Activated CD8-positive, alpha-beta T cell treated with anti-CD3 and anti-CD28 coated beads, Interleukin-2, amount 10 ng/mL, durations not matched to agents 7 days and 5 days (primary cell): ENCODE measurements at places on chromosomes 13 and 19.

DNA sequence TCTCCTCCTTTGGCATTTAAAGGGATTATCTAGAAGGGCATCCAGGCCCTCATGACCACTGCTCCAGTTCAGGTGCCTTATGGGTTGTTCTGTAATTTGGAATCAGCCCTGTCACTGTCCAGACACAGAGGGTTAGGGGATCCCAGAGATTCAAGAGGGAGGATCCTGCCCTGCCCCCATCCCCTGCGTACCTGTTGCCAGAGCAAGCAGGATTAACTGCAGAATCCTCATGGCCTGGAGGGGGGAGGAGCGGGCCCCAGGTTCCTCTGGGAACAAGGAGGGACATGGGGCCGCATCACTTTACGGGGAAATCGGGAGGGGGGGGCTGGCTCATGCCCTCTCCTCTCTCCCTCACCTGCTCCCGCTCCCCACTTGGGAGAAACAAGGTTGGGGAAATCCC lies 1.0 kb downstream of the KLK11 start:
- DNase-seq: no peak

GRCh38 chr13:39051157-39051556 lies 12.9 kb downstream of the NHLRC3 start:
- no peak for DNase-seq

GRCh38 chr13:33933810-33934209 lies 115.9 kb downstream of the RFC3 start:
- DNase-seq: no peak

GRCh38 chr13:71474936-71475335 lies 392.1 kb downstream of the DACH1 start:
- DNase-seq: no peak

- no peak for DNase-seq
These were observed 59.5 kb downstream of the ANKRD10 start for GRCh38 chr13:110855363-110855762.

- no peak for DNase-seq
These were observed 133.1 kb downstream of the TNFRSF19 start for GRCh38 chr13:23703246-23703860.

- no peak for DNase-seq
These were observed 1171.3 kb downstream of the EFNB2 start for GRCh38 chr13:105364191-105364590.

DNA sequence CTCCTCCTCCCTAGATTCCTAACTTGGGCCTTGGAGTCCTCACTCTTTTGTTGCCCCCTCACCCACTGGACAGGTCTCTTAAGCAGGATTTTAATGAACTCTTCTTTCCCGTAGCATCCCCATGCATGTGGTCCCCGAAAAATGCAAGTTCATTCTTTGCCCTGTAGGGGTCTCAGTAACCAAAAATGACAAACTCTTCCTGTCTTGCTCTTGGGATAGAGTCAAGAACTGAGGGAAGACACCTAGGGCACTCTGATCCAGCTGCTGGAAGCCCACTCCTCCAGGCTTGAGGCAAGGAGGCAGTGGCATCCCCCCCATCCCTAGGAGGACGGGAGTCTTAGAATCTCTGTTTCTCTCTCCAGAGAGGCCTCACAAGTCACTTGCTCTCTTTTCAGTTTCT lies 987.0 kb downstream of the DIAPH3 start:
- no peak for DNase-seq
